ENCODE measurements at places on chromosomes 2 and 18.

DNA sequence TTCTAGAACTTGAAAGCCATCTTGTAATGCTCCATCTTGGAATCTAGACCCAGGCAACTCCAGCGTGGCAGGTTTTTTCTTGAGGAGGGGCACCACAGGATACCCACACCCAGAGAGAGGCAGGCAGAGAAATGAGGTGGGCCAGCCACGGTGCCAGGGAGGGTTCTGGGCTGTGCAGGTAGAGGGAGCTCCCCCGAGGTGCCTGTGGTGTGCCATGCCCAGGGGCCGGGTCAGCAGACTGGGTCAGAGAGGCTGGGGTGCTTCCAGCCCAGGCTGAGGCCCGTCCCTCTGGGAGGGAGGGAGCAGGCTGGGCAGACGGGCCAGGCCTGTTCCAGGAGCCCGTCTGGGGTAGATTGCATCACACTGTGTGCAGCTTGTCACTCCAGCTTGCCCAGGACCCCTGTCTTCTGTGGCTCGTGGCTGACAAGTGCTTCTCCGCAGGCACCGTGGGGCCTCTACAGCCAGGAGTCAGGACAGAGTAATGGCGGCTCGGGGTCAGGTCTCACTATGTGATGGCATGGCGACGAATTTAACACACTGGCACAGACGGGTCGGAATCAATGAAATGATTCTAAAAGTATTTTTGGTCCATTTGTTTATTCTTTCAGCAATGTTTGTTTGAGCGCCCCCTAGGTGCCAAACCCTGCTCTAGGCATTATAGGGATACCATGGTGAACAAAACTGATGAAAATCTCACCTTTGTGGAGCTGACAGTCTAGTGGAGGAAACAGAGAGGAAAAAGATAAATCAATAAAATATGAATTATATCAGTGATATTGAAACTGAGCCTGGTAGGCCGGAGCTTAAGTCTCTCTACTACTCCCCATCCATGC lies 144.0 kb downstream of the ACOXL start:
- DNase-seq: no peak

DNA sequence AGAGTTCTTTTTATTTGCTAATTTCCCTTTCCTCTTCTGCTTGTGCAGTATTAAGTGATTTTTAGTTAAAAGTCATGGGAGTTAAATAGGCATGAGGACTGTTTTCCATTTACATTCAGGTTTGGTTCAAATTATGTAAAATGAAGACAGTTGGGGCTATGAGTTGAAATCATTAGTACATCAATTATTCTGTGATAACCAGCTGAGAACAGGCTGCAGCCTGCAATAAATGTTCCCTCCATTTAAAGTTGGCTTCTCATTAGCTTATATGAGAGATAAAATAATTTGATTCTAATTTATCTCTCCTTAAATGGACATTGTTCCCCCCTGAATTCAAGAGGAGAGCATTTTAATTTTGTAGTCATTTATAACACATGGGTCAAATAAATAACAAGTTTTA lies 48.3 kb downstream of the RHBDD1 start:
- no peak for DNase-seq

- DNase-seq: no peak
Measured at GRCh38 chr2:201978986-201979385, 54.7 kb upstream of the FZD7 start.

GRCh38 chr2:205086662-205087061 lies 541.4 kb downstream of the PARD3B start:
- DNase-seq: no peak

GRCh38 chr2:165164201-165164600 lies 39.6 kb downstream of the SCN3A start:
- DNase-seq: no peak

- DNase-seq: no peak
Measured at GRCh38 chr18:63067939-63068338, 251.6 kb downstream of the BCL2 start.

DNA sequence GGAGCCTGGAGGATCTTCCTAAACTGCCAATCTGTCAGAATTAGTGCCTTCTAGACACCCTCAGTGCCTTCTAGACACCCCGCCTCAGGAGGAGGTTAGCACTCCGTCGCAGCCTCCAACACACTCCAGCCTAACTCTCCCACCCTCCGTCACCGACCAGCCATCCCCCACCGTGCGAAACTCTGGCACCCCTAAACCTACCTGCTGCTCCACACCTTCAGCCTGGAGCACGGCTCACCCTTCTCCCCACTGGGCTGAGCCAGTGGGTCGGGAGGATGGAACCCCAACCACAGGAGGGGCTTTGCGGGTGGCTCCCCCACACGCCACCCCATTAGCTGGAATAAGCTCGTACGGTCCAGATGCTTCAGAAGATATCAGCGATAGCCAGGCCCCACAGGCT lies 468.9 kb upstream of the HS6ST1 start:
- no peak for DNase-seq

DNA sequence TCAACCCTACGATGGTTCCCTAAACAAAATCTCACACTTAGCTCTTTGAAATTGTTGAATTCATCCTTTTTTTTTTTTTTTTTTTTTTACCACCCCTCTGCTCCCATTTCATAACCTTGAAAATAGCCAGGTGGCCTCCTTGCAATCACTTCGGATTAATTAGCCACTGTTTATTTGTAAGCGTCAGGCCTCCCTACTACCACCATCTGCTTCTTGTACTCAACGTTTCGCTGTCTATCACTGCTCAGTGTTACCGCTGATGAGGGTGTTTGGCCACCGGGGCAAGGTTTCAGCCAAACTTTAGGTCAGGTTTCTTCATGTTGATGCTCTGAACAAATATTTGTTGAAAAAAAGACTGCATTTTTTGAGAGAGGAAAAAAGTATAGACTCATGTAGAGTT lies 183.2 kb downstream of the EPHA4 start:
- no peak for DNase-seq

GRCh38 chr18:1488957-1489356 lies 584.3 kb downstream of the ADCYAP1 start:
- DNase-seq: no peak

GRCh38 chr2:37869771-37870170 lies 55.3 kb upstream of the RMDN2 start:
- DNase-seq: no peak

GRCh38 chr18:4551001-4551360 lies 95.9 kb upstream of the DLGAP1 start:
- DNase-seq: no peak

- DNase-seq: no peak
Measured at GRCh38 chr2:150212722-150213171, 274.7 kb downstream of the RND3 start.

All from stimulated activated CD8-positive, alpha-beta memory T cell treated with anti-CD3 and anti-CD28 coated beads, Interleukin-7, amount 100 ng/mL, for 4 hours (primary cell).